H1 (cell line): ENCODE measurements at places on chromosomes 7 and 10.

GRCh38 chr10:32341596-32341995, 5.4 kb downstream of the EPC1 start:
- DNase-seq, result no peak

DNA sequence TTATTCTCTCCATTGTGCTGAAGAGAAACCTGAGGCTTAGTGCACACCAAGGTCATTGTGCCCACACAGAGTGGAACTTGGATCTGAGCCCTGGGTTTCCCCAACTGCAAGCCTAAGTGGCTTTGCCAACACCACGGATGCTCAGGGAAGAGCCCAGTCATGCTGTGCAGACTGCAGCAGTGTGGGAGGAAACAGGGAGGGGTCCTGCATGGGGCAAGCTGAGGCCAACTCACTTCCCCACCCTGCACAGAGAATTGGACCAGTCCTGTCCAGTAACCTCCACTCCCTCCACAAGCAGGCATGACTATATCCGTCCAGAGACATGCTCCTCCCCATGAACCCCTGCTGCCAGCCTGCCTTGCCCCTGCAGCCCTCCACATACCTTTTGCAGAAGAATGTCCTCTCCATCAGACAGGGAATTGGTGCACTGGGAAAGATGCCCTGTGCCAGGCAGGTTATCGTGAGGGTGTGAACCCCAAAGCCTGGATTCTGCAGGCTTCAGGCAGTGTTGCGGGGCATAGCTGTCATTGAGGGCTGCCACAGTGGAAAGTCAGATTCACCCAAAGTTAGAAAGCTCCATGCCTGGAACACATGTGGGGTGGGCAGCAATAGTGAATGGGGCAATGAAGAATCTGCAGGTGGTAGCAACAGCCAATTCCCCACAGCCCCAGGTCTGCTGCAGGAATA, 44.9 kb downstream of the DRGX start:
- DNase-seq, result no peak

- no peak for DNase-seq
These were observed 76.5 kb downstream of the ADCY1 start for GRCh38 chr7:45650404-45651394.

DNA sequence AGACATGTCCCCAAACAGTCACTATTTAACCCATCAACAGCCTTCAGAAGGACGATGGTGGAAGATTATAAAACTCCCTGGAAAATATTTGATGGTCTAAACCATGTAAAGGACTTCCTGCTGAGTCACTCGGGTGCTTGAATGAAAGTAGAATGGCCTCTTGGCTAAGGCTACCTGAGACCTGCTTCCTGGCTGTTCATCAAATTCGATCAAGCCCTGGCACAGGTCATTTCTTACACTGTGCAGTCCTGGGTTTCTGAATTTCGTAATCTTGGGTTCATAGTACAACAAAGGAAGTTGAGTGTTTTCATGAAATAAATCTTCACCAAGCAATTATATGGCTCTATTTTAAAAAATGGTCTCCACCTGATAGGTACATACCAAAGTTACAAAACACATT, 260.3 kb upstream of the RNF32 start:
- no peak for DNase-seq

- no peak for DNase-seq
These were observed 48.1 kb upstream of the GLCCI1 start for GRCh38 chr7:7920481-7920880.

- DNase-seq, result no peak
These were observed 41.3 kb downstream of the WNT2 start for GRCh38 chr7:117281562-117281961.

GRCh38 chr7:96250776-96251361, 71.0 kb downstream of the SLC25A13 start:
- no peak for DNase-seq

DNA sequence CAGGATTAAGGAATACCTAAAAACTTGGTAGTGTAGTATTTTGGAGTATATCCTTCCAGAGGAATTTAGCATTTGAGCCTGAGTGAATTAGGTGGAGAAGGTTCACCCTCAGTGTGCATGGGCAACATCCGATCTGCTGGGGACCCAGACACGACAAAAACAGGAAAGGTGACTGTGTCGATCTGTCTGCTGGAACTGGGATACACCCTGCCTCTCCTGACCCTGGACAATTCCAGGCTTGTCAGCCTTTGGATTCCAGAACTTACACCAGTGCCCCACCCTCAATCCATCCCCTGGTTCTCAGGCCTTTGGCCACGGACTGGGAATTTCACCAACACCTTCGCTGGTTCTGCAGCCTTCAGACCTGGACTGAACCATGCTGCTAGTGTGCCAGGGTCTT, 41.9 kb downstream of the PTPRE start:
- no peak for DNase-seq

DNA sequence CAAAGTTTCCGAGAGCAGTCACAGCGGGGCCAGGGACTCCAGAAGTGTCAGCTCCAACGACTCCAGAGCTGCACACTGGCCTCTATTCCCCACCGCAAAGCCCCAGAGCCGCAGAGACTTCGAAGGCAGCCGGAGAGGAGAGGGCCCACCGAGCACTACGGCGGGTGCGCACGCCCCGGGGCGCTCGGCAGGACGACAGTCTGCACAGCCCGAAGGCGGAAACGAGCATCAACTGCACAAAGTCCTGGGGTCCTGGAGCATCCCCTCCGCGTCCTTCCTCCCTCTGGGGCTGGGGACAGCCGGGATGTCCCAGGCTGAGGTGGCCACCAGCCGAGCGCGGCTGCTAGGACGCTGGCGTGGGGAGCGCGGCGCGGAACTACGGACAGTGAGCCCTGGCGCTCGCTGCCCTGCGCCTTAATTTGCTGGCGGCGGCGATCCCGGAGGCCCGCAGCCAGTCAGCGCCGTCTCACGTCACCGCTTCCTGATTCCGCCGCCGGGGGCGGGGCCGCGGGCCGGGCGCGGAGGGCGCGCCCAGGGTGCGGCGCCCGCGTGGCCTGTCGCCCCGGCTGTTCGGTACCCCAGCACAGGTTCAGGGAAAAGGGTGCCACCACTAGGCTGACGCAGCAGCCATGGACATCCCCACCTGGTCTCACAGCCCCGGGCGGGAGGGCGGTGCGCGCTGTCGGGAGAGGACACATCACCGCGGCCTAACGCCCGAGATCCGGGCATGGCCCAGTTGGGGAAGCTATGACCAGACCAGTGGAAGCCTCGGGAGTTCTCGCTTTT, at the start of gene TBX20:
Gene TBX20 (minus strand): TSS at position 391 of the 786 bp plus-strand sequence. CDS start 480 bp downstream, outside the sequence.
- no peak for DNase-seq

- DNase-seq, result no peak
These were observed 43.8 kb upstream of the GPR26 start for GRCh38 chr10:123622381-123622780.

- no peak for DNase-seq
These were observed 9.0 kb upstream of the CFTR start for GRCh38 chr7:117470777-117471176.

DNA sequence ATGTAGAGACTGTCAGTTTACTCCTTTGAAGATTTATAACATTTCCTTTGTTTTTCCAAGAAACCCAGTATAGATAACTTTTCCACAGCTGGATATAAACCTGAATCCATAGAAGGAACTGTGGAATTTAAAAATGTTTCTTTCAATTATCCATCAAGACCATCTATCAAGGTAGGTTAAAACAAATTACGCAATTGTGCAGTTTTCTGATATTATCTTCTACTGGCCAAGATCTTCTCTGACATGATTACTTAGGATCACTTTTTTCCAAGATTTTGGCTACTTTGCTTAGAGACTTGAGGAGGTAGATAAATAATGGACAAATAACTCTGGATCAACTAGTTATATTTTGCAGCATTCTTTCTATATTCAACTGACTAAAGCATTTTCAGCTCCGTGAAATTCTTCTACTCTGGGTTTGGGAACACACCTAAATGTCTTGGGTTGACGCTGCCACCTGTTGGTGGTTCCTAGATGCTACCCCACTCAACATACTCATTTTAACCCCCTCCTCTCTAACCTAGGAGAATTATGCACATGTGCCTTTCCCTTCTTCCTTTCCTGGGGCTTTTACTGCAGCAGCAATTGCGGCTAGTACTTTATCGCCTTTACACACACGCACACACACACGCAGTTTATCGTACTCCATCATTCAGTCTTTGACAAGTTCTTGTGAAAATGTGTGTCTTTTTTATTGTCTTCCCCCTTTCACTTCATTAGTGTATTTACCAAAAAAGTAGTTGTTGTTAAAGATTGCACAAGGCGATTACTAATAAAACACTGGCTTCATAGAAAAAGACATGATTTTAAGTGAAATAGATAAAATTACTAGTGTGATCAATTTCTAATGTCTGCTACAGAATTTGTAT, 32.7 kb downstream of the ABCB5 start:
- peak; percentile 25 for DNase-seq

DNA sequence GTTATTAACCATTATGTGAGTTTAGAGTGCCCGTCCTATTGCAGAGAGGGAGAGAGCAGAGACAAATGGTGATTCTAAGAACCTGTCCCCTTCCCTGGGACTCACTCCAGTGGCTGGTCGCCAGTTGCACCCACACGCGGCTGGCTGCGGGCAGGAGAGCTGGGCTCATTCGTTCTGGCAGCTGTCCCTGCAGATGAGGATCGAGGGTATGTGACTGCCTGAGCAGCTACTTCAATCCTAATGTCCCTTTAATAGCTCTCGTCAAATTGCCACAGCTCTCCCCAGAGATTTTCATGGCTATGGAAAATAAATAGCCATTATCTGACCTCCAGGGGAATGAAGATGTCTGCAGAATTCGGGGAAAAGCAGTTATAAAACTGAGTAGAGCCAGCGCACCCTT, 41.6 kb downstream of the RBM28 start:
- no peak for DNase-seq

GRCh38 chr10:47335906-47336305, 12.3 kb upstream of the RBP3 start:
- no peak for DNase-seq

GRCh38 chr10:69421611-69422308, 5.0 kb upstream of the TACR2 start:
- DNase-seq, result no peak

DNA sequence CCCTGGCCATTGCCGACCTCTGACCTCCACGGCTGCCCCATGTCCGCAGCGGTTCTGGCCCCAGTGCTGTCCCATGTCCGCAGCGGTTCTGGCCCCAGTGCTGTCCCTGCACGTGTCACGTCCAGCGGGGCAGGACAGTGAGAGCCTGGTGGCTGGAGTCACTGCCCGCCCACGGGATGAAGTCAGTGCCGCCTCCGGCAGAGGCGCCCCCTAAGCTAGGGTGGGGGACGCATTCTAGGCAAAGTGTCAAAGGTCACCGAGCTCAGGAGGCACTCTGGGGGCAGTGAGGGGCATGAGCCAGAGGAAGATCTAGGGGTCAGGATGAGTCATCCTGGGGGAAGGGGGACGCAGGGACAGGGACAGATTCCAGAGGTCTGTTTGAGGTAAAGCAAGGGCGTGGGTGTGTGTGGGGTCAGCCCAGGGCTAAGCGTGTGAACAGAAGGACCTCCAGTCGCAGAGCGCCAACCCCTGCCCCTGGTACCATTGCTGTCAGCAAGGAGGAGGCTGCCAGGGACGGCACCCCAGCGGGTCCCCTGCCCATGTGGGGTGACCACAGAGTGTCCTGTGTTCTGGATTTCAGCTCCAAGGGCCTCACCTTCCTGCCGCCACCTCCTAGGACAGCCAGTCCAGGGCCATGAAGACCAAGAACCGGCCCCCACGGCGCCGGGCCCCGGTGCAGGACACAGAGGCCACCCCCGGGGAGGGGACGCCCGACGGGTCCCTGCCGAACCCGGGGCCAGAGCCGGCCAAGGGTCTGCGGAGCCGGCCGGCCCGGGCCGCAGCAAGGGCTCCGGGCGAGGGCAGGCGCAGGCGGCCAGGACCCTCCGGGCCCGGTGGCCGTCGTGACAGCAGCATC, 665 bp downstream of the BHLHA15 start:
- DNase-seq, result peak; percentile 59

- no peak for DNase-seq
These were observed 31.6 kb downstream of the SLC16A12 start for GRCh38 chr10:89503652-89504370.

- DNase-seq, result no peak
These were observed 61.5 kb downstream of the HELLS start for GRCh38 chr10:94607111-94607510.

- DNase-seq, result no peak
These were observed 98.6 kb upstream of the MDFIC start for GRCh38 chr7:114823290-114823689.

GRCh38 chr10:121740069-121740468, 141.8 kb upstream of the FGFR2 start:
- DNase-seq, result no peak

GRCh38 chr7:94633687-94634086, 22.2 kb downstream of the SGCE start:
- no peak for DNase-seq

DNA sequence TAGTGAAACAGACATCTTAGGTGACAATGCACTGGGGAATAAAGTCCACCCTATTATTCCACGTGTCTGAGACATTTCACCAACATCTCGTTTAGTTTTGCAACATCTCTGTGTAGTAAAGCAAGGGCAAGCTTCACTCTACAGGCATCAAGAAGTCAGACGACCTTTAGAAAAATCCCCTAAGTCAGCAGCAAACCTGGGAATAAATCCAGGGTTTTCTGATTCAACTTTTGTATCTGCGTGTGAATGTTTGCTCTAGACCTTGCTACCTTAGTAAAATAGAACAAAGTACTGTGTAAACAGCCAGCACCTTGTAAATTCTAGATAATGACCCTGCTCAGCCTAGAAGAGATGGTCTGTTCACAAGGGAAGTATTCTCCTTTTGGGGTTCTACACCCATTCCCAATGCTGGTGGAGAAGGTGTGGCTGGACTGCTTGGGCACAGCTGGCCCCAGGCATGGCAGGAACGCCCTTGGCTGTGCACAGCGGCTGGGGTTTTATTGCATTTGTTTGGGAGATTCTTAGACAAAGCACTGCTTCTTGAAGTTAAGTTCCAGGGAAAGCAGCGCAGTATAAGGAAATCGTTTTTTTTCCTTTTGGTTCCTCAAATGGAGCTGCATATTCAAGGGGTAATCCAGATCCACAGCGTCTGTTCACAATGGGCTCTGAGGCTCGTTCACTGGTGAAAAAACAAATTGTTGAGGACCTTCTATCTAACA, 38.3 kb upstream of the GALNTL5 start:
- no peak for DNase-seq

- no peak for DNase-seq
These were observed 621.0 kb downstream of the ARL4A start for GRCh38 chr7:13308423-13308822.

GRCh38 chr7:139774376-139774775, 3.4 kb downstream of the HIPK2 start:
- no peak for DNase-seq

GRCh38 chr7:131190146-131190545, 137.5 kb upstream of the MKLN1 start:
- peak; percentile 58 for DNase-seq

DNA sequence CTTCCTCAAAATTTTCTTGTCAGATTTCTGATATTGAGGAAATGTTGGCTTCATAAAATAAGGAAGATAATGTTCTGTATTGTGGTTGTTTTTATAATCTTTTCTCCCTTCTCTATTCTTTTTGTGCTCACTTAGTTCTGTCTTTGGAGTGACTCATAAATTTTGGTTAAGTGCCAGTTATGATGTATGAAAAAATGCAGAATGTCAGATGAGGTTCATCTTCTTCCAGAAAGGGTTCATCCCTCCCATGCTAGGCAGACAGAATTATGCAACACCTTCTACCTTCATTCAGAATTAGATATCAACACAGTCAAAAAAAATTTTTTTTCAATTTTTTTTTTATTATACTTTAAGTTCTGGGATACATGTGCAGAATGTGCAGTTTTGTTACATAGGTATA, 36.6 kb upstream of the CYP2C19 start:
- DNase-seq, result no peak

GRCh38 chr10:75058161-75058560, 53.3 kb upstream of the SAMD8 start:
- no peak for DNase-seq

- no peak for DNase-seq
These were observed 32.0 kb downstream of the SEMA3A start for GRCh38 chr7:84162584-84162983.

GRCh38 chr10:15738270-15738925, 18.7 kb upstream of the ITGA8 start:
- DNase-seq, result no peak
